ENCODE measurements at places on chromosomes 6 and 20.

DNA sequence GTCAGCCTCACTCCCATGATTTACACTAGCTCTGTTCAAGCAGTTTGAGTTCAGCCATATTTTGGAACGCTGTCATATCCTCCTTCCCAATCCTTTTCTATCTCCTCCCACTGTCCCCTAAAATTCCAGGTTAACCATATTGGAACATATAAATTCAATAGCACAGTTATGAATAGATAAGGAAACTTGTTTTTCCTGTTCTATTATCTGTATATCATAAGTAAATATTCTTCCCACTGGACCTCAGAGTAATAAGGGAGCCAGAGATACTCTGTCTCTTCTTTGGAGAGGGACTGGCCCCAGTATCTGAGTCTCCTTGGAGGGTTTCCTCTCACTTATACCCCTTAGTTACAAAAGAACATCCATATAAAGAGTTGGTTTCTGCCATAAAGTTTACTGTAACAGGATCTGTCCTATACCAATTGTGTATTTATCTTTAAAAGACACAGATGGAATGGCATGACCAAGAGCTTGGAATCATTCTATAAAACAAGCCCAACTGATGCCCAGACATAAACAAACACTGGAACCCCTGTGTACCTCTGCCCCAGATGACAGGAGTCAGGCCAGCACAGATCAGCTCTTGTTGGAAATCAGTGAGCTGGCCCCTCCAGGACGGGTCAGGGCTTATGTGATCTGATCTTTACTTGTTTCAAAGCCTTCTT lies 67.1 kb downstream of the EPB41L2 start:
- DNase-seq = no peak

DNA sequence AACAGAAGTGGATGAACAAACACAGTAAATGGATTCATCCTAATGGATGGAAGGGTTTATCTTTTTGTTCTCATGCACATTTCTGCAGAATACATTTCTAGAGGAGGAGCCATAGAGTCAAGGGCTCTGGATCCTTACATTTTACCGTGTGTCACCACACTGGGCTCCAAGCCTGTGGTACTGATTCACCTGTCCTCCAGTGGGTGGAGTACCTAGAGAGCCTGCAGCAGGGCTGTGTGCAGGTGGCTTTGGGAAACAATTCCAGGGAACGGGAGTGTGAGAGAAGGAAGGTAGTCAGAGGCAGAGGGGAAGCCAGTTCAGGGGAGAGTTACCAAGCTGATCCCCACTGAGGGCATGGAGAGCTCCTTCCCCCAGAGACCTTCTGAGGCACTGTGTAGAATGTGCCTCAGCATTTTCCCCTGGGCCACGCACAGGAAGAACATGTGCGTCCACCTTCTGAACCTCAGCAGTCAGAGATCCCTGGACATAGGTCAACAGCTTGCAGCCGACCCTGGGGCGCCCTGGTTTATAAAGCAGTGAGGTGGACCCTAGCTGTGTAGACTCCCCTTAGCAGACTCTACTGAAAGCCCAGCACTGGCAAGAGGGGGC lies 85.3 kb upstream of the SLC22A23 start:
- no peak for DNase-seq

DNA sequence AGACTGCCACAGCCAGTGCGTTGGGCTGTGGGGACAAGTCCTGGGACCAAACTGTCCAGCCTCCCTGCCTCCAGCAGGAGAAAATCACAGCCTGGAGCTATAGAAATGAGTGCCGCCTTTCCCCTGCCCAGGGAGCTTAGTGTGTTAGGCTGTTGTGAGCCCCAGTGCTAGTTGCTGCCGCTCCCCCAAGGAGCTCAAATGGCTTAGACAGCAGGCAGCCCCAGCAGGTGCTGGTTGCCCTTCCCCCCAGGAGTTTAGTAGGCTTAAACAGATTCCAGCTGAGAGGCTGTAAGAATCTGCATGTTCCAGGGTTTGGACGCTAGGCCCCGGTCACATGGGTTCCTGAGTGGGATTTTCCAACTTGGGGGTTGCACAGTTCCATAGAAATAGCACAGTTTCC lies 27.2 kb upstream of the HMGN3 start:
- no peak for DNase-seq

- DNase-seq = no peak
Measured at GRCh38 chr6:84061613-84062398, 28.2 kb downstream of the MRAP2 start.

GRCh38 chr6:20647585-20647984 lies 113.3 kb downstream of the CDKAL1 start:
- DNase-seq = no peak

- no peak for DNase-seq
Measured at GRCh38 chr20:61795669-61796630, 269.7 kb downstream of the TAF4 start.

DNA sequence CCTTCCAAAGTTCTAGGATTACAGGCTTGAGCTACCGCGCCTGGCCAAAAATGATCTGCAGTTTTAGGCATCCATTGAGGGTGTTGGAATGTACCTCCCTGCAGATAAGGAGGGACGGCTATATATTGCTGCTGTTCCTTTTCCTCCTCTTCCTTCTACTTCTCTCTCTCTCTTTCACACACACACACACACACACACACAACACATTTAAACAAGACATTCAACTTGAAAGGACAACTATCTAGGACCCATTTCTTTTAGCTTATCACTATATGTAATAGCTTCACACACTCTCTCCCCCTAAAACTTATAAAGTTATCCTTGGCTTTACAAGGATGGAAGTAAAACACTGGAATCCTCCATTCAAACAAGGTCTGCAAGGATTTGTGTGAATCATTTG lies 260.6 kb downstream of the PHACTR1 start:
- DNase-seq = no peak

DNA sequence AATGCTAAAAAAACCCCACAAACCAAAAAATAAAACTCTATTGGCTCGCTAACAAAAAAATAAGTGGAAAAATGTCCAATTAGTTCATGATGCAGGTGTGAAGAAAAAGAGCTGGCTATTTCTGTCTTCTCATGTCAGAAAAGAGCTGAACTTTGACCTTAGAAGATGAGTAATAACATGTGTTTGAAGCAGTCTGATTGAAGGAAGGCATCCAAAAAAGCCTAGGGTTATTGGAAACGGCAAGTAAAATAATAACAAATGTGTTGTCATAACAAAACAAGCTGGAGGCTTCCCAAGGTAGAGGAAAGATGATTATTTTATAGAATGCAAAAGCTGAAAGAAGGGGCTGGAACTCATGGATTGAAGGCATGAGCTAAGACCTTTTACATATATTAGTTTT lies 94.4 kb upstream of the FAM184A start:
- no peak for DNase-seq

- DNase-seq = no peak
Measured at GRCh38 chr20:34881689-34882088, 5.3 kb downstream of the ACSS2 start.

DNA sequence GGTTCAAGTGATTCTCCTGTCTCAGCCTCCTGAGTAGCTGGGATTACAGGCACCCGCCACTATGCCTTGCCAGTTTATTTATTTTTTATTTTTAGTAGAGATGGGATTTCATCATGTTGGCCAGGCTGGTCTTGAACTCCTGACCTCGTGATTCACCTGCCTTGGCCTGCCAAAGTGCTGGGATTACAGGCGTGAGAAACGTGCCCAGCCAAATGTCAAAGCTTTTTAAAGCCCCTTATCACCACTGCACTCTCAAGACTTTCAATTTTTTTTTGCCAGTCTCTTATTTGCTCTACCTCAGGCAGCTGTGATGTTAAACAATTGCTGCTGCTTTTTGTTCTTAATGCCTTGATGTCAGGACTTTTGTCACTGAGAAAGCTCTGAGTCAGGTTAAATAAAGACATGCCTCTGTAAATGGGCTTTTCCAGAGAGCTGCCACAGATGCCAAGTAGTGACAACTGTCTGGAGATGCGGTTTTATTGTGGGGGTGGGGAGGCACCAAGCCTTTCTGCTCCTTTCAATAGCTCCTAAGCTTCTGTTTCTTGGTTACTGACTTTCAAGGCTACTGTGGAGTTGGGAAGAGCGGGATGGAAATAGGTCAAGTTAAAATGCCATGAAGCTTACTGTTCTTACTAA lies 29.2 kb downstream of the RSPH3 start:
- DNase-seq = no peak

- DNase-seq = no peak
Measured at GRCh38 chr6:50520326-50521266, 192.7 kb upstream of the TFAP2D start.

DNA sequence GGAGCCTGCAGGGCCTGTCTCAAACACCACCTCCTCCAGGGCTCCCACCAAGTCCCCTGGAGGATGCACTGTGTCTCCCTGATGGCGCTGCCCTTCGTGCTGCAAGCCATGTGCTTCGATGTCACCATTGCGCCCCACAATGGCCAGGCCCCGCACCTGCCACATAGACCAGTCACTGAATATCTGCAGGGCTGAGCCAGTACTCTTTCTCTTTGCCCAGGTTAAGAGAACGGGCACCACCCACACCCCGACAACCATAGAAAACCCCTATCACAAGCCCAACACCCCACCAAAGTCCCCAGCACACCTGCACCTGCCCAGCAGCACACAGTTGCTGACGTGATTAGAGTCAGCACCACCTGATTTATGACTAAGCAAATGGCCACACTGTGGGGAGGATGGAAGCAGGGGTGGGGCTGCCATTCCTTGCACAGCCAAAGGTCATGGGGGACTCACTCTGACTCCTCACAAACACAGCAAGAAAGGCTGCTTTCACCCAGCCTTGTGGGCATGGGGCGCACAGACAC lies 104.3 kb downstream of the SLC23A2 start:
- no peak for DNase-seq

DNA sequence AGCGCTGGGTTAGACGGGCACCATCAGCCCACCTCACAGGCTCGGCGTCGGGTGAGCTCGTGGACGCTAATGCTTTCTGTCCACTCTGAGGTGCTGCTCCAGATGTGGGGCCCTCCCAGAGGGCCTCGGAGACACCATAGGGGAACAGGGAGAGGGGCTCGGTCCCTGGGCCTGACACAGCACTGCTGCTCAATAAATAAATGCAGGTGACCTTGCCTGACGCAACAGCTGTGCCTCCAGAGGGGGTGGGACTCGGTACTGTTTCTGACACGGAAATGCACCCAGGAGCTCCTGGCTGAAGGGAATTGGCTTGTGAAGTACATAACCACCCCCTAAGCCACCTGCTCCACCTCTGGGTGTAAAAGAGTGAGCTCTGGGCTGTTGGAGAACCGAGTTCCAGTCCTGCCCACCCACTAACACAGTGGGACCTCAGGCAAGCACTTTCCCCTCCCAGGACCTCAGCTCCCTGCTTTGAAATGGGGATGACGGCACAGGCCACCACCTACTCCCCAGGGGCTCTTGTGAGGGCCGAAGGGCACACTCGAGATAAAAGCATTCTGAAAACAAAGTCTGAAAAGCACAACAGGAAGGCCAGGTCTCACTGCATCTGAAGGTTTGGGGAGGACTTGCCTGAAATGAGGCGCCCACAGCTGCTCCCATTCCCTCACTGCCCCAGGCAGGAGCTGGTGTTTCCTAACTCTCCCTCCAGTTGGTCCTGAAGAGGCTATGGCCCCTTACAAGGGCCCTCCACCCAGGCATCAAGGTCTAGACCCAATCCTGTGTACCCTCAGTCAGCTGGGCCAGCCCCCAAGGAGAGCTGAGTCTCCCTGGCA lies 6.7 kb downstream of the KCNK15 start:
- no peak for DNase-seq

- DNase-seq = no peak
Measured at GRCh38 chr6:7914991-7915789, 4.6 kb upstream of the TXNDC5 start.

GRCh38 chr6:50141100-50141499 lies 91.4 kb upstream of the DEFB112 start:
- DNase-seq = no peak

DNA sequence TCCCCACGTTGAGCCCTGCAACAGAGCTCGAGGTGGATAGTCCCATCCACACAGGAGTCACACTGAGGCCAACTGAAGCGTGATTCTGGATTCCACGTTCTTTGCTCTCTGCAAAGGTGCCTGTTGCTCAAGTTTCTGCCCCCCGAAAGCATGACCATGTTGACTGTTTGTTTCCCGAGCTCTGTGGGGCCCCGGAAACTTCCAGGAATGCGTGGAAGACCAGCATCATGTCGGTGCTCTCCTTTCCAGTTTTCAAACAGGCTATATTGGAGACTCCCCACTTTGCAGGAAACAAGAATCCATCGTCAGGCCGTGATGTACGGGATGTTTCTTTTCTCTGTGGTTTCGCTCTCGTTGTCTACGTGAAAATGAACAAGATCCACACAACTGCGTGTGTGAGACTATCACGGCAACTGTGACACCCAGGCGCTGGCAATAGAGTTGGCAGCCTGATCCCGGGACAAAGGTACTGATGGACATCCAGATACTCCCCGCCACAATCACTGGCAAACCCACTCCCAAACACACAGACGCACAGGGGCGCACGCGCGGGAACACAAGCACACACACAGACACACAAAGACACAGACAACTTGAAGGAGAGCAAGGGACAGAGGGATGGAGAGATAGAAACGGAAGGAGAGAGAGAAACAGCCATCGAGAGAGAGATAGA lies 444.6 kb upstream of the DEFB115 start:
- no peak for DNase-seq

DNA sequence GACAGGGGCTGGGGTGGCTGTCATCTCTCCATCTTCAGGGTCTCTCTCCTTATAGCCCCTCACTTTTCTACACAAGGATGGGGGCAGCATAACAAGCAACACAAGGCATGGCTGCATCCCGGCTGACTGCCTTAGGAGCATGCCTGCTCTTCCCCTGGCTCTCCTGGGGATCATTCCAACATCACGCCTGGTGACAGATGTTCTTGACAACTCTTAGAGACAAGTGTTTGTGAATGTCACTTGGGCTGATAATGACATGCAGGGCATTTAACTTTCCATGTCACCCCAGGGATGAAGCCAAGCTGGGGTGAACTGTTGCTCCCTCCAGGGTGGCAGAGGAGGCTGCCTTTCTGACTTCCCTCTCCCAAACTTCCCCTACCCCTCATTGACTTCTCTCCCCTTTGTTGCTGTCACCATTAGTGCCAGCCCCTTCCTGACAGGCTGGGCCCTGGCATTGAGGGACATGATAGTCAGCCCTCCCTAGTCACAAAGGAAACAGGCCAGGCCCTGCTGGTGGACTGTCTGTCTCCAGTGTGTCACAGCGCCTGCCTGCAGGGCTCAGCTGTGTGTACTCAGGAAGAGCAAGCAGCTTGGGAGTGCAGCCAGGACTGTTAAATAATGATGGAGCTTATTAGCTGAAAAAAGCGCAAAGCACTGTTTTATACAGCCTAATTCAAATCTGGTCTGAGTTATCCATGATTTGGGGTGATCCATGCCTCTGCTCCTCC lies 161.8 kb downstream of the LRFN2 start:
- no peak for DNase-seq

GRCh38 chr20:2521369-2522305 lies 12.9 kb upstream of the ZNF343 start:
- no peak for DNase-seq

Measured in HS-27A (cell line).